NCI-H2029 treated with DMSO at 0.1 percent for 48 hours (cell line): ENCODE measurements at places on chromosomes 2 and 18.

DNA sequence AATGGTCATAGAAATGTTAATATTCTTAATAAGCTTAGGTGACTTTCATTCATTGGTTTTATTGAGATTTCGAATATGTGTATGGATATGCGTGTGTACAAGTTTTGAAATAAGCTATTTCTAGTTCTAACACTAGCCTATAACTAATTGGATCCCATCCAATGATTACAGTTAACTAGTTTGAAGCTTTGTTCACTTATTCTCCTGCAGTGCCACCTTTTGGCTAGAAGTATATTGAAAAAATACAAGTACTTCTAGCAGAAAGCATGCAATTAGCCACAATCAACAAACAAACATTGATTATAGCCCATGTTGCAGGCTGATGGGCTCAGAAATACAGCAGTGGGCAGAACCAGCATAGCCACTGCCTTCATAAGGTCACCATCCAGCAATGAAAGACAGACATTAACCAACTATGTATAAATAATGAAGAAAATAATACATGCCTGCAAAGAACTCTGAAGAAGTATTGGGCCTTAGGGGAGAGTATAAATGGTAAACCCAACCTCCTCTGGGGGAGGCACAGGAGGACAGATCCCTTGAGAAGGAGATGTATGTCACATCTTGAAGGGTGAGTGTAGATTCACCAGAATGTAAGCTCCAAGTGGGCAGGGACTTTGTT lies 5.1 kb upstream of the PIEZO2 start:
- DNase-seq: peak; percentile 14

- DNase-seq: no peak
Observed at GRCh38 chr2:145906354-145906753, 1386.4 kb upstream of the ZEB2 start.

DNA sequence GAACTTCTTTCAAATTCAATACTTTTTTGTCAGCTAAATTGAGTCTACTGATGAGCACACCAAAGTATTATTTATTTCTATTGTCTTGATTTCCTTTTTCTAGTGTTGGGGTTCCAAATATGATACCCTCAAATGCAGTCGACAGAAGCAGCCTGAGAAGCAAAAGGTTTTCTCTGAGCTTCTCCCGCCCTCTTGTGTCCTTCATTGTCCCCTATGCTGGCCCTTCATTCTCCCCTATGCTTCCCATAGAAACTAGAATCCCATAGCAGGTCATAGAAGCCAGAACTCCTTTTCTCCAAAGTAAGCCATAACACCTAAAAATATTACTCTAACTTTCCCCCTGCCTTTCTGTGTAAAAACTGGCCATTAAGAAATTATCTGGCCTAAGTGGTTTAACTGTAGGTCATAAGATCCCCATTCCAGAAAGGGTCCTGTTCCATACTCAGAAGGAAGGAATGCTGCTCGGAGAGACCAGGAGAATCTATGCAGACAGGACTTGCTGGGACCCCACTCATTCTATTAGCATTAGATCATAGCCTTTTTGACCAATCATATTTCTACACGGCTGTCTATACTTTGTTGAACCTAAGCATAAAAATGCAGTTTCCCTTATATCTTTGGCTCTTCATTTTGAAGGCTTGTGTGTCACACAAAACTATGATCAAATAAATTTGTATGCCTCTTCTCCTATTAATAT lies 764.6 kb upstream of the PKDCC start:
- DNase-seq: no peak

GRCh38 chr2:19538411-19538963 lies 180.1 kb upstream of the OSR1 start:
- DNase-seq: no peak

- DNase-seq: no peak
Observed at GRCh38 chr18:2444201-2444875, 127.0 kb downstream of the METTL4 start.

- no peak for DNase-seq
Observed at GRCh38 chr2:164896634-164897355, 55.2 kb upstream of the COBLL1 start.

DNA sequence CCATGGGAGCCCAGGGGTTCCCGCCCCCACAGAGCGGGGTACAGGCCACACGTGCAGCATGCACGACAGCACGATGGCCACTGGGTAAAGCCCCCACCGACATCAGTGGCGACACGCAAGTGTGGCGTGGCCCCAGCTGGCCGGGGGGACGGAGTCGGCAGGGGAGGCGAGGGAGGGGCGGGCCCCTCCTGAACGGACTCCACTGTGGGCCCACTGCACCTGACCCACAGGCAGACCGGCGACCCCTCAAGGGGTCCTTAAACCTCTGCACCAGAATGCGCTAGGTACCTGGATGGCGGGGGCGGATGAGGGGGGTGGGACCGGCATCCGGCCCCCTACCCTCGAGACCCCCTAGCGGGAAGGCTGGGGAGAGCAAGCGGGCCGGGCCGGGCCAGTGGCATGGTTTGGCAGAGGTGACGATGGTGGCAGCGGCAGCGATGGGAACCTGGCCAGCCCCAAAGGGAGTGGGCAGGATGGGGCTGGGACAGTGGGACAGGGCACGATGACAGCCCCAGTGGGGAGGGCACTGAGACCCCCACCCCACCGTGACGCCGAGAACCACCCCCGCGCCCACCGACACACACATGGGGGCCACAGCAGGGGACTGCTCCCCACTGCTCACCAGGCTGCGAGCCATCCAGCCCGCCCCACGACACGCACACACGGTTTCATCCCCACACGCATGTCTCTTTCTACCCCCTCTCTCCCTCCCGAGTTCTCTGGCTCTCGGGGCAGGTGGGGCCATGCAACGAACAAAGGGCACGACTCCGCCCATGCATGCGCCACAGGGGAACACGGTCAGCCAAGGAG lies 91.9 kb upstream of the ANKRD30BL start:
- DNase-seq: no peak

GRCh38 chr2:39696101-39696553 lies 30.4 kb downstream of the TMEM178A start:
- DNase-seq: peak; percentile 82

GRCh38 chr18:26185267-26185666 lies 41.0 kb upstream of the TAF4B start:
- DNase-seq: no peak

DNA sequence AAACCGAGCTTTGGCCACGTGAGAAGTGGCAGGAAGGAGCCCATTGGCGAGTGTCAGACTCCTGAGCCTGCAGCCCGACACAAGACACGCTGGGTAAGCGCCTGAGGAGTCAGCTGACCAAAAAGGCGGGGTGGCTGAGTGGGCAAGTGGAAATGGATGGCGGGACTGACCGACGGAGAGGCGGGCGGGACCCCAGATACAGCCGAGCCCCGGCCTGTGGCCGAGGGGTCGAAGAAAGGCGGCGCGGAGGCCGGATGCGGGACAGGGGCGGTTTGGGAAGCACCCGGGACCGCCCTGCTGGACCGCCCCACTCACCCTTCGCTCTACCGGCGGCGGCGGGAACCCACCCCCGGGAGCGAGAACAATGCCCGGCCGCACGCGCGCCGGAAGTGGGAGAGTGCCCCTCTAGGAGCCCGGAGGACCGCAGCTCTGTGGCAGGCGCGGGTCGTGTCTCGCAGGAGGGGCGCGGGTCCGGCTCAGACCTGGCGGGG lies 22.8 kb downstream of the ZSCAN30 start:
- DNase-seq: peak; percentile 35

DNA sequence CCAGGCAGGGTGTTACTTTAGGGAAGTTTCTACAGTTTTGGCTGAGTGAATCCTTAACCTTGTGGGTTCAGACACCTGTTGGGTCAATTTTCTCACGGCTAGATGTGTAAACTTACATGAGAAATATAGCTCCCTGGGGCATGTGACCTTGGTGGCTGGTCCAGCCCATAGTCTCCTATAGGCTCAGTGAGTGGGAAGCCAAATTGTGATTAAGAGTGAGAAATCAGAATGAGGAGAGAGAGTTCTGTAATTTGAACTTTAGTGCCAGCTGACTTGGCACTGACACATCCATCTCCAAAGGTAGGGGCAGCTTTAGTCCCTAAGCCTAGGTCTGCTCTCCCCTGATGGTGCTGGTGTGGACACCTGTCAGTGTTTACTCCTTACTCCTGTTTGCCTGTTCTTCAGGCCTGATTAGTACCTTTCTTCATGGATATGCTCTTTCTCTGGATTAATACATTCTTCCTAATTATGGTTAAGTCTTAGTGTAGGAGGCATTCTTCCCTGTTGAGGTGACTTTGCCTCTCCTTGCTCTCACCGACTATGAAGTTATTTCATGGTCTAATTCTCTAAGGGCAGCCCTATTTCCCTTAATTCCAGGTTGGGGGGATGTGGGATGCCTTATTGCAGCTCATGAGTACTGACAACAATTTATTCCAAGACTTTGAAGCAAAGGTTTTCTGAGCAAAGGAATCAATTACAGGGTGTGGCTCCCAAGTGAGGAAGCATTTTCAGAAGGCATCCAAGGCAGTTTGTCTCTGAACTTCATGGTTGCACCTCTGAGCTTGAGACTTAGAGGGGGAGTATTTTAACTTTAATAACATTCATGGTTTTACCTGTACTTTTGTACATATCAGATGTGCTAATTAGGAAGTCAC lies 177.3 kb downstream of the DYSF start:
- no peak for DNase-seq

GRCh38 chr2:237955640-237956401 lies 11.0 kb upstream of the UBE2F start:
- no peak for DNase-seq

- DNase-seq: peak; percentile 70
Observed at GRCh38 chr2:47225061-47225783, 70.1 kb upstream of the STPG4 start.
